CD8-positive, alpha-beta memory T cell (primary cell): ENCODE measurements at places on chromosomes 7 and 10. TPM values are rescaled to one million over a fixed set of nuclear protein-coding genes. Genes with fewer than 3 reads are reported as not detected.

The PRSS37 gene
- not detected for total RNA-seq

DNA sequence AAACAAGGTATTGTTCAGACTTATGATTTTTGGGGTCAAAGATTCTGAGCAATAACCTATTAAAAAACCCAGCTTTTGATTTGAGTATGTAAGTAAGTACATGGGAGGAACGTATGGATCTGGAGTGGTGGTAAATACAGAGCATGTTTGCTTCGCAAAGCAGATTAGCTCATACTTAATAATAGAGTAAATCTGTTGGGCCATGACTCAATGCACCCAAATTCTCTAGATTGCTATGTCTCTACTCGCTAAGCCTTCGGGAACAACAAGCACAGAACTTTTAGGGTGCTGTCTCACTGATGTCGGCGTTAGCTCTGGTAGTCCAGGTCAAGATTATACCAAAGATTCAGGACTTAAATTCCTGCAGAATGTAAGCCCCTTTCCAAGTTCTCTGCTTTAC is 807 bp upstream of the MINPP1 start:
- peak overlapping the region; percentile 72 for H3K4me3 ChIP-seq
- H3K27me3 ChIP-seq: no peaks in the 10 kb centered on the region
- peak overlapping the region; percentile 32 for H3K27ac ChIP-seq
- DNase-seq: no peak
- H3K4me1 ChIP-seq: peaks cover 11% of the 10 kb centered on the region
- H3K36me3 ChIP-seq: no peaks in the 10 kb centered on the region

DNA sequence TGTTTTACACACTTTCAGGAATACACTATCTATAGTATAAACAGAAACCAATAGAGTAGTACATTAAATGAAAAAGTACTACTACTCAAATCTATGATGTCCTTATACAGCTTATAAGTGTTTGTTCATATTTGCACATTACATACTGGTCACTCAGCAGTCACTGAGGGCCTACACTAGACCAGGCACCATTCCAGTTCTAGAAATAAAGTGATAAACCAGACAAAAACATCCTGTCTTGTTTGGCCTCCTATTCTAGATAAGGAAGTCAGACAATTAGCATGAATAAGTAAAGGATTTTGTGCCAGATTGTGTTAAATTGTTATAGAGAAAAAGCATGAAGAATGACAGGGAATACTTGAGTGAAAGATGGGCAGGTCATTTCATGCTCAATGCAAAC is 219.0 kb downstream of the CRPPA start:
- no peak overlapping the region for H3K4me3 ChIP-seq
- H3K36me3 ChIP-seq: no peaks in the 10 kb centered on the region

- H3K36me3 ChIP-seq: peaks cover 56% of the 10 kb centered on the region
- H3K27me3 ChIP-seq: no peaks in the 10 kb centered on the region
- H3K4me1 ChIP-seq: no peaks in the 10 kb centered on the region
- no peak overlapping the region for H3K4me3 ChIP-seq
- no peak for DNase-seq
These were observed 36.1 kb downstream of the DCLRE1C start for GRCh38 chr10:14917827-14918226.

- no peaks in the 10 kb centered on the region for H3K36me3 ChIP-seq
- H3K27ac ChIP-seq: no peak overlapping the region
- no peaks in the 10 kb centered on the region for H3K4me1 ChIP-seq
- H3K4me3 ChIP-seq: no peak overlapping the region
- no peak for DNase-seq
These were observed 461.4 kb upstream of the POT1 start for GRCh38 chr7:125390981-125391380.

- no peaks in the 10 kb centered on the region for H3K4me1 ChIP-seq
- H3K27ac ChIP-seq: no peak overlapping the region
These were observed 110.0 kb downstream of the SPAG6 start for GRCh38 chr10:22455068-22455857.

- H3K4me3 ChIP-seq: no peak overlapping the region
- no peak overlapping the region for H3K27ac ChIP-seq
- no peaks in the 10 kb centered on the region for H3K36me3 ChIP-seq
- H3K4me1 ChIP-seq: no peaks in the 10 kb centered on the region
- H3K27me3 ChIP-seq: no peaks in the 10 kb centered on the region
- DNase-seq: no peak
These were observed 54.3 kb downstream of the DPYSL4 start for GRCh38 chr10:132241086-132241485.

The GDF2 gene
- not detected for total RNA-seq

- no peak for DNase-seq
- H3K4me1 ChIP-seq: no peaks in the 10 kb centered on the region
- no peak overlapping the region for H3K4me3 ChIP-seq
- H3K36me3 ChIP-seq: no peaks in the 10 kb centered on the region
- no peaks in the 10 kb centered on the region for H3K27me3 ChIP-seq
These were observed 89.6 kb upstream of the IFRD1 start for GRCh38 chr7:112360681-112361080.

The ADCYAP1R1 gene
- not detected for total RNA-seq

DNA sequence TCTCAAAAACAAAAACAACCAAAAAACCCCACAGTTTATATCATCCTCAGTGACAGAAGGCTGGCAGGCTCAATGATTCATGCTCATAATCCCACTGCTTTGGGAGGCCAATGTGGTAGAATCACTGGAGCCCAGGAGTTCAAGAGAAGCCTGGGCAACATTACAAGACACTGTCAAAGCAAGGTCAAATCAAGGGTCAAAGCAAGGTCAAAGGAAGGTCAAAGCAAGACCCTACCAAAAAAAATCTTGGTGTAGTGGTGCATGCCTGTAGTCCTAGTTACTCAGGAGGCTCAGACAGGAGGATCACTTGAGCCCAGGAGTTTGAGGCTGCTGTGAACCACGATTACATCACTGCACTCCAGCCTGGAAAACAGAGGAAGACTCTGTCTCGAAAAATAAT is 14.2 kb upstream of the NPC1L1 start:
- H3K27ac ChIP-seq: no peak overlapping the region
- H3K36me3 ChIP-seq: no peaks in the 10 kb centered on the region
- H3K4me1 ChIP-seq: no peaks in the 10 kb centered on the region
- H3K4me3 ChIP-seq: no peak overlapping the region
- DNase-seq: no peak
- H3K27me3 ChIP-seq: no peaks in the 10 kb centered on the region

DNA sequence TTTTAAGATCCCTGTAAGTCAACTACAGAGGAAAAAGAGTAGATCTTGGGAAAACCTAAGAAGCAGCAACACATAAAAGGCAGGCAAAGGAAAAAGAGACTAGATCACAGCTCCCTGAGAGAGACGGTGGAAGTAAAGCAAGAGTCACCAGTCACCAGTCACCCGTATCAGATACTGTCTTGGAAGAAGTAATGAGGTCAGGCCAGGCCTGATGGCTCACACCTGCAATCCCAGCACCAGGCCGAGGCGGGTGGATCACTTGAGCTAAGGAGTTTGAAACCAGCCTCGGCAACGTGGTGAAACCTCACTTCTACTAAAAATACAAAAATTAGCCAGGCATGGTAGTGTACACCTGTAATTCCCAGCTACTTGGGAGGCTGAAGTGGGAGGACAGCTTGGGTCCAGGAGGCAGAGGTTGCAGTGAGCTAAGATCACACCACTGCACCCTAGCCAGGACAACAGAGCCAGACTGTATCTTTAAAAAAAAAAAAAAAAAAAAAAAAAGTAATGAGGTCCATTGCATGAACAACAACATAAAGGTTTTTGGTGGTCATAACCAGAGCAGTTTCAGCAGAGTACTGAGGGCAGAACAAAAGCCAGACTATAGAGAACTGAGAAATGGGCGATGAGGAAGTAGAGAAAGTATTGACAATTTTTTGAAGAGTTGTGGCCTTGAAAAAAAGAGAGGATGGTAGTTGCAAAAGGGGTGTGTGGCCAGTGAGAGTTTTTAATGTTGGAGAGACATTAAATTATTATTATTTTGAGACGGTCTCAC is 16.9 kb downstream of the ZNF713 start:
- H3K36me3 ChIP-seq: no peaks in the 10 kb centered on the region
- no peak overlapping the region for H3K27ac ChIP-seq
- no peak for DNase-seq
- H3K27me3 ChIP-seq: no peaks in the 10 kb centered on the region

DNA sequence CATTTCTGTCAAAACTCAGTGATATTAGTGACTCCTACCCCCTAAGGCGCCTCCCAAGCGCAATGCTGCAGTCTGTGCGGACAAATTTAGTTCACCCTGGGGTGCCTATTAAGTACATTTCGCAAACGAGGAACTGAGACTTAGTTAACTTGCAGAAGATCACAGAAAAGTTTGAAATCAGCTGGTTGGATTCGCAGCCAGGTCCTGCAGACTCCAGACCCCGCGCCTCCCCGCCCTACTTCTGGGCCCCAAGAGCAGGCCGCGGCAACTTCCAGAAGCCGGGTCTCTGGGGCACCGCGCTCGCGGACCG is 588 bp downstream of the CYREN start:
- H3K36me3 ChIP-seq: peaks cover 28% of the 10 kb centered on the region
- H3K4me1 ChIP-seq: peaks cover 17% of the 10 kb centered on the region
- H3K27ac ChIP-seq: peak overlapping the region; percentile 92
- no peak for DNase-seq
- peak overlapping the region; percentile 64 for H3K4me3 ChIP-seq

DNA sequence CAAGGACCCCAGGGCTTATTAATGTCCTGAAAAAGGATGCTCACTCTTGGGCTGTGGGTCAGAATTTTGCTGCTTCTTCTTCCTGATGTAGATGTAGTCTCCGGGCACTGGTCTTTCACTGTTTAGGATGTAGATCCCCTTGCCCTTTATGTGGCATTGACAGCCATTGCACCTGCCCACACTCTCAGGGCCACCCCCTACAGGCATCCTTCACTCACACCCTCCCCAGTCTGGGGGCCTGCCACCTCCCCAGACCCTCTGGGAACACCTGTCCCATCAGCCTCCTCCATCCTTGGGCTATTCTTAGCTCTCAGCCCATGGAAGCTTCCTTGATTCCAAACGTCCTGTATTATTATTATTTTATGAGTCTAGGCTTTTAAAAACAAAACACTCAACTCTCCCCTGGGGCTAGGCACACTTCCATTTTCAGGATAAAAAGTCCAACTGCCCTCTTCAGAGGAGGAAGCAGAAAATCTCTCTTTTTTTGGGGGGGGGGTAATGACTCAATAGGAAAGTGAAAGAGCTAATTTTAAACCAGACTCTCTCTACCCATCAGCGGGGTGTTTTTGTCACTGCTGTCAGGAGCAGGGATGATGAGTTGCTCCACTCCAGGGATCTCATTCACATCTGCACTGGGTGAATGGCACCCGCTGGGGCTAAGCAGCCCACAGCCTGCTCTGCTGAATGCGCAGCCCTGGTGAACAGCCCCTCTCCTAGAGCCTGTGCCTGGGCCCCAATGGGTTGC is 11.5 kb upstream of the KLRG2 start:
- H3K36me3 ChIP-seq: no peaks in the 10 kb centered on the region
- no peak overlapping the region for H3K27ac ChIP-seq
- H3K27me3 ChIP-seq: no peaks in the 10 kb centered on the region
- H3K4me3 ChIP-seq: no peak overlapping the region
- H3K4me1 ChIP-seq: no peaks in the 10 kb centered on the region

GRCh38 chr7:146892151-146892550 is 775.5 kb downstream of the CNTNAP2 start:
- H3K36me3 ChIP-seq: no peaks in the 10 kb centered on the region
- no peaks in the 10 kb centered on the region for H3K4me1 ChIP-seq
- H3K4me3 ChIP-seq: no peak overlapping the region
- H3K27ac ChIP-seq: no peak overlapping the region
- DNase-seq: no peak

The PRTFDC1 gene
- total RNA-seq: 1.6 TPM
